ENCODE measurements at places on chromosomes 16 and 17.

- DNase-seq, result no peak
Observed at GRCh38 chr17:181245-182049, at the start of gene DOC2B. Gene DOC2B, minus strand, starts transcription at chr17:181650. Its CDS starts 171 bp downstream, at chr17:181479.

GRCh38 chr17:36931096-36931696, 6.1 kb upstream of the LHX1 start:
- DNase-seq, result no peak

DNA sequence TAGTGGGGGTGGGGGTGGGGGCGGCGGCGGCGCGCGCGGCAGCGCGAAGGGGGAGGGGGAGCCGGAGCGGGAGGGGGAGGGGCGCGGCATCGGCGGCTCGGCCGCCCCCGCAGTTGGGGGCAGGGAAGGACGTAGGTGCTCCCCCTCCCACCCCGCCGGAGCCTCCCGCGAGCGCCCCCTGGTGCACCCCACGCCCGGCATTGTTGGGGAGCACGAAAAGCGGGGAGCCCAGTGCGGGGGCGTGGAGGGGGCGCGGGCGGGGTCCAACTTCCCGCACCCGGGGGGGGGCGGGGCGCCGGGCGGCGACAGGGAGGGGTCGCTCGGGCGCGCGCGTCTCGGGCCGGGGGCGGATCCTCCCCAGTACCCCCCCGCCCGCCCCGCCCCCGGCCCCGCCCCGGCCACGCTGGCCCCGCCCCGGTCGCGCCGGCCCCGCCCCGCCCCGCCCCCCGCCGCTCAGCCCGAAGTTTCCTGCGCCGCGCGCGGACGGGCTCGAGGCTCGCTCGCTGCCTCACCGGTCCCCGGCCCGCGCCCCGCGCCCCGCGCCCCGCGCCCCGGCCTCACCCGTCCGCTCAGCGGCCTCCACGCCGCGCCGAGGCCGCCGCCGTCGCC, at the start of gene CACNA1H:
CACNA1H (plus strand) TSS at position 456 of the 609 bp plus-strand sequence. CDS start 632 bp downstream, outside the sequence.
- DNase-seq, result no peak

DNA sequence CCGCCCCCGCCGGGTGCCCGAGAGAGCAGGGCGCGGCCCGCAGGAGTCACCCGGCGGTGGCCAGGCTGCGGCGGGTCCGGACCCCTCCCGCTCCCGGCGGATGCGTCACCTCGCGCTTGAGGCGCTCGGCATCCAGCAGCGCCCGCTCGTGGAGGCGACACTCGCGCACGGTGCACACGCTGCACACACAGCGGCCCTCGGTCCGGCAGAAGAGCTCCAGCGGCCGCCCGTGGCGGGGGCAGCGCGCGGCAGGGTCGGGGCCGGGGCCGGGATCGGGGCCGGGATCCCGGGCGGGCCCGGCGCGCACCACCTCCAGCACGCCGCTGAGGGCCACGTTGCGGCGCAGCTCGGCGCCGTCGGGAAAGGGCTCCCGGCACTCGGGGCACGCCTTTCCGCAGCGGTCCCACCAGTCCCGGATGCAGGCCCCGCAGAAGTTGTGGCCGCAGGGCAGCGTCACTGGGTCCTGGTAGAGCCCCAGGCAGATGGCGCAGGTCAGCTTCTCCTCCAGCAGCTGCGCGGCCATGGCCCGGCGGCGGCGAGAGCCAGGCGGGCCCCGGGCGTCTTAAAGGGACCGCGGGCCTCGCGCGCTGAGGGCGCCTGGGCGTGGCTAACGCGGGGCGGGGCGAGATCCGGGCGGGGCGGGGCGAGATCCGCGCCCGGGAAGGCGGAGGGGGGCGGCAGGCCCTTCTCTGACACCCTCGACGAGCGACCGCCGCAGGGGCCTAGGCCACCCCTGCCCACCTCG, at the start of gene TRIM65:
TRIM65 (minus strand) TSS at position 537 of the 745 bp plus-strand sequence; CDS start at position 523, 14 bp downstream.
- no peak for DNase-seq

DNA sequence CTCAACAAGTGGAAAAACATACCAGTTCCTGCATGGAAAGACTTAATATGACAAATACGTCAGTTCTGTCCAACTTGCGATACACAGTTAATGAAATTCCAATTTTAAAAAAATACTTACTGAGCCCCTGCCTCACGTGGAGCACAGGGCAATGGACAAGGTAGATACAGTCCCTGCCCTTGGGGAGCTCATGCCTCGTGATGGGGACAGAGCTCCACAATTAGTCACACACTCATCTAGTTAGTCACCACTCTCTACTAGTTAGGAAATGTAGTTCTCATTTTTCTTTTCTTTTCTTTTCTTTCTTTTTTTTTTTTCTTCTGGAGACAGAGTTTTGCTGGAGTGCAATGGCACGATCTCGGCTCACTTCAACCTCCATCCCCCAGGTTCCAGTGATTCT, 74.7 kb upstream of the CDH5 start:
- DNase-seq, result no peak

DNA sequence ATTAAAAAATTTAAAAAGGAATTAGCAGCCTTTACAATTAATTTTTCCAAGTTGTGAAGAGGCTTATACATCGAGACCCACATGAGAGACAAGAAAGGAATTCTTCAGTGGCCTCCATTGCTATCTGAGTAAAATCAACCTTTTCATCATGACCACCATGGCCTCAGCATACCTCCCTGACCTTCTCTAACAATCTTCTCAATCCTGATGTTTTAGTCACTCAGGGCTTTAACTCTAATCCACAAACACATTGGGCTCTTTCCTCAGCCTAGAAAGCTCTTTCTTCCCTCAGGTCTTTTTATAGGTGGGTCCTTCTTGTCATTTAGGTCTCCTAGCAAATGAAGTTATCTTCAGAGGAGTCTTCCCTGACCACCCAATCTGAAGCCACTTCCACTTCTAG, 46.4 kb downstream of the SPOP start:
- no peak for DNase-seq

All from renal cortex interstitium (tissue), 15 donors.